Muscle of leg (tissue), 16 donors: ENCODE measurements at places on chromosomes 7 and 10.

- no peak for DNase-seq
These were observed 15.4 kb upstream of the BTBD16 start for GRCh38 chr10:122255509-122256301.

DNA sequence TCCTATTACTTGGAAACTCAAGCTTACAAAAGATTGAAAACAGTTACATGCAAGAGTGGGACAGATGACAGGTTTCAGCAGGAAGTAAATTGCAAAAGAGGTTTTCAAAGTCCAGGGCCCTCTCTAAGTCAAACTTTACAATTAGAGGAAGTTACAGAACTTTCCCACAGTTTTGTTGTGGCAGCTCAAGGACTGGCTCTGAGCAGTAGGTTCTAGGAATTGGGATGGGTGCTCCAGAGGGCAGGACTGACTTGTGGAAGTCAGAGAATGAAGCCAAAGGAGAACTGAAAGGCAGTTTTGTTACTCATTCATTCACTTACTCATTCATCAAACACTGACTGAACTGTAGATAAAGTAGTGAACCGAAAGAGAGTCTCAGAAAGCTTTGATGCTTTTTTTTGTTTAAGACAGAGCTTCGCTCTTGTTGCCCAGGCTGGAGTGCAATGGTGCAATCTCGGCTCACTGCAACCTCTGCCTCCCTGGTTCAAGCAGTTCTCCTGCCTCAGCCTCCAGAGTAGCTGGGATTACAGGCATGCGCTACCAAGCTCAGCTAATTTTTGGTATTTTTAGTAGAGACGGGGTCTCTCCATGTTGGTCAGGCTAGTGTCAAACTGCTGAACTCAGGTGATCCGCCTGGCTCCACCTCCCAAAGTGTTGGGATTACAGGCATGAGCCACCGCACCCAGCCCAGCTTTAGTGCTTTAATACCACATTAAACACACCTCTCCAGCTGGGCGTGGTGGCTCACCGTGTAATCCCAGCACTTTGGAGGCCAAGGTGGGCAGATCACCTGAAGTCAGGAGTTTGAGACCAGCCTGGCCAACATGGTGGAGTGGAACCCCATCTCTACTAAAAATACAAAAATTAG lies 66.8 kb upstream of the CCNJ start:
- DNase-seq, result peak; percentile 1

GRCh38 chr10:88896372-88896993 lies 16.4 kb downstream of the STAMBPL1 start:
- no peak for DNase-seq

DNA sequence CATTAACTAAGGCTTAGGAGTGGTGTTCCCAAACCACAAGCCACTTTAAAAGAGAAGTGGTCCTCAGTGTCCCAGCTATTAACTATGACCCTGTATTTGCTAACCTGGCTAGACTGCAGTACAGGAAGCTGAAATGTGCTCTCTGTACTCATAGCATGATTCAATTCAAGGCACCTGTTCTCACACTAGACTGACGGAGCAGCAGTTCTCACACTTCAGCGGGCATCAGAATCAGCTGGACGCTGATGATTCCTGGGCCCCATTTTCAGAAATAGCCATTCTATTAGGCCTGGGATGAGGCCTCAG lies 24.5 kb upstream of the MSRB2 start:
- DNase-seq, result no peak

GRCh38 chr10:113983552-113983951 lies 60.1 kb upstream of the ADRB1 start:
- DNase-seq, result no peak

DNA sequence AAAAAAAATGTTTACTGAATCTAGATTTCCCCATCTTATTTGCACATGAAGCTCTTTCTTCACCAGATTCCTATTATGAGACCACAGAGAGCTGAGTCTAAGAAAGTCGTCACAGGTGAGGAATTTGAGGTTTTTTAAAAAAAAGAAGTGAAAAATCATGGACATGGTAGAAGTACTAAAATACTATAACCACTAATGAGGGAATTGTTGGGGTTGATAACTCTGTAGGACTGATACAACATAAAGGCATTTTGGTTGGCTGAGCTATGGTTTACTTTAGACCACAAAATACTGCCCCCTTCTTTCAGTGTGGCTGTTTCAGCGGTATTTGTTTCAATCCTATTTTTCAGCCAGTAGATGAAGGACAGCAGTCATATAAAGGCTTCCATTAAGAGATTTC lies 1111.3 kb downstream of the TYW1 start:
- DNase-seq, result no peak

- no peak for DNase-seq
These were observed 20.6 kb upstream of the ARHGAP12 start for GRCh38 chr10:31949266-31949665.

DNA sequence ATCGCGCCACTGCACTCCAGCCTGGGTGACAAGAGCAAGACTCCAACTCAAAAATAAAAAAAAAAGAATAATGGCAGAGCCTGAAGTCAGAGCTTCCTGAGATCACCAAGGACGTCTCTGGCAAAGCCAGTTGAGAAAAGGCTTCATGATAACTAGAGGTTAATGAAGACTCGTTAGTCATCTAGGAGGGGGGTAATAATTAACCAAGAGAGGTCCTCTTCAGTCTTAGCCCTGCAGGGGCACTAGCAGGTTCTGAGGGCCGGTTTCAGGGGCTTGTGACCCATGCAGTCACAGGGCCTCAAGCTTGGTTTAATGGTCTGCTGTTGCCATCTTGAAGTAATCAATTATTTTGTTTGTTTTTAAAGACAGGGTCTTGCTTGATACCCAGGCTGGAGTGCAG lies 28.6 kb upstream of the PROSER2 start:
- no peak for DNase-seq

DNA sequence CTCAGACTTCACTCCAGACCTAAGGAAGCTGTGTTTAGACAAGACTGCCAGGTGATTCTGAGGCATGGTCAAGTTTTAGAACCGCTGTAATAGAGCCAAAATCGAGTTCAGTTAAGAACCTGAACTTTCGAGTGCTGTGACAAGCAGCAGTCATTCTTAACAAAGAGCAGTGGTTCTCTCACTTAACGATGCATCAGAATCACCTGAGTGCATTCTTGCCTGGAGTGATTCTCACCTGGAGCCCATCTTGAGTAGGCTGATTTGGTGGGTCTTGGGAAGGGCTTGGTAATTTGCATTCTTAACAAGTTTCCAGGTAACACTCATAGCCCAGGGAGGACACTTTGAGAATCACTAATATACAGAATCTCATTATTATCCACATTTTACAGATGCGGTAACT lies 44.7 kb downstream of the PLXNA4 start:
- DNase-seq, result no peak

GRCh38 chr10:1141701-1142100 lies 85.5 kb downstream of the WDR37 start:
- no peak for DNase-seq

DNA sequence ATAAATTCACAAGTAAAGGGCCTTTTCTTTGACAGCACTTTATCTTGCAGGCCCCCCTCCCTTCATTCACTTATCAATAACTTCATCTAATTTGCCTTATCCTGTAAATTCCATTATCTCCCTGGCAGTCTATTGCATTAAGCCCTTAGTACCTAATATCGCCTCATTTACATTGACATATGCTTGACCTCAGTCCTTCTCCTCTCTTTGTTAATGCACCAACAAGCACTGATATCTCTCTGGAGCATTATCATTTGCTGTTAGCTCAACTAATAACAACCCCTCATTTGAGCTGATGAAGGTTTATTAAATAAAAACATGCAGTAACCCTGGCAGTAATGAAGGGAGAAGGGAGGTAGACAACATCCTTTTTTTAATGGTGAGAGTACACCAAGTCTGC lies 46.8 kb downstream of the EXOC4 start:
- no peak for DNase-seq

GRCh38 chr7:83769407-83769806 lies 120.5 kb upstream of the SEMA3E start:
- no peak for DNase-seq

GRCh38 chr10:59937720-59938119 lies 31.4 kb upstream of the CCDC6 start:
- DNase-seq, result no peak

DNA sequence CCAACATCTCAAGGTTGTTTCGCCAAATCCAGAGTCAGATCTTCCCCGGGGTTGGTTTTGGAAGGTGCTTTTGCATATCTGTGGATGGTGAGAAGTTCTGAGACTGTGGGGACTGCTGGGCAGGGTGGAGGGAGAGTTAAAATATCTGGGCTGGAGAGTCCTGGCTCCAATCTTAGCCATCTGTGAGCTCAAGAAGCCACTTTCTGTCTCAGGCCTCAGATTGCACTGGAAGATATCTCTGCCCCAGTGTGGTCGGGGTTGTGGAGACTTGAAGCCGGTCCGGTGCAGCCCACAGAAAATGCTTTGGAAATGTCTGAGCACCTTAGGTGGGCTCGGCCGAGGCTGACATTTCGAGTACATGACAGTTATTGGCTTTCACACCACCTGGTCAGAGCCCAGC lies 72.2 kb upstream of the SFMBT2 start:
- DNase-seq, result no peak

- DNase-seq, result peak; percentile 64
These were observed 589.1 kb upstream of the GALNT17 start for GRCh38 chr7:70542750-70543376.

DNA sequence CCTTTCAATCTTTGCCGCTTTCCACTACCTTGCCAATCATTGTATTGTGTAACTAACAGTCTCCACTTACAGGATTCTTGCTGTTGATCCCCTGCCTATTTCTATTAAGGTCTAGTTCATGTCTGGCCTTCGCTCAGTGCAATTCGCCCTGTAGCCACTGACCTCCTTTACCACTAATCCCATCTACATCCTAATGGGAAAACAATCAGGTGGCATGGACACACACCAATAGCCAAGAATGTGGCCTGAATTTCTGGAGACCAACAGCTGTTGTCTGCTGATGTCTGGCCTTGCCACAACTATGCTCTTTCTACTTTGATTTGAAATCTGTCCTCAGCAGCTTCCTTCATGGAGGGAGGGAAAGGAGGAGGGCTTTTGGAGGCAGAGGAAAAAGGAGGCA lies 546.2 kb downstream of the SORCS3 start:
- no peak for DNase-seq

- DNase-seq, result no peak
These were observed 22.2 kb downstream of the AHR start for GRCh38 chr7:17320657-17321056.

DNA sequence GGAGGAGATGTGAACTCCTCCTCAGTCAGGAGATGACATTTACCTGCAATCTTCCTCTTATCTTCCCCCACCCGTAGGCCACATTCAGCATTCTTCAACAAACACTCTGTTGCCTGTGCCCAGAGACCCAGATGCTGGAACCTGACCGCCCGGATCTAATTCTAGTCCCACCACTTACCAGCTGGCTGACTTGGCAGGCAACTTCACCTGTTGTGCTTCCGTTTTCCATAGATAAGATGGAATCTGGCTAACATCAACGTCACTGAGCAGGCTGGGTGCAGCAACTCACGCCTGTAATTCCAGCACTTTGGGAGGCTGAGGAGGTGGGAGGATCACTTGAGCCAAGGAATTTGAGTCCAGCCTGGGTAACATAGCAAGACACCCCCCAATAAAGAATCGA lies 21.3 kb upstream of the FXYD4 start:
- no peak for DNase-seq

- DNase-seq, result no peak
These were observed 17.0 kb downstream of the BCAP29 start for GRCh38 chr7:107596881-107597581.

GRCh38 chr10:129259128-129259815 lies 207.8 kb upstream of the MGMT start:
- DNase-seq, result peak; percentile 20

GRCh38 chr10:35041502-35041879 lies 48.6 kb downstream of the CUL2 start:
- no peak for DNase-seq

DNA sequence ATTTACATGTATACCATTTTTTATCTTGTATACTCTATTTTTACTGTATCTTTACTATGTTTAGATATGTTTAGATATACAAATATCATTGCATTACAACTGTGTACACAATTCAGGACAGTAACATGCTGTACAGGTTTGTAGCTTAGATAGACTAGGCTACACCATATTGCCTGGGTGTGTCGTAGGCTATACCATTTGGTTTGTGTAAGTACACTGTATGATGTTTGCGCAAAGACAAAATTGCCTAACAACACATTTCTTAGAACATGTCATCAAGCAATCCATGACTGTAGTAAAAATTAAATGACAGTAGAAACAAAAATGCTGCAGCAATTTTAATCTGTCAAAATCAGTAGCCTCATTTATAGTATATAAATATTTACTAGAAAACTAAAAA lies 812.2 kb downstream of the GRM8 start:
- DNase-seq, result no peak

DNA sequence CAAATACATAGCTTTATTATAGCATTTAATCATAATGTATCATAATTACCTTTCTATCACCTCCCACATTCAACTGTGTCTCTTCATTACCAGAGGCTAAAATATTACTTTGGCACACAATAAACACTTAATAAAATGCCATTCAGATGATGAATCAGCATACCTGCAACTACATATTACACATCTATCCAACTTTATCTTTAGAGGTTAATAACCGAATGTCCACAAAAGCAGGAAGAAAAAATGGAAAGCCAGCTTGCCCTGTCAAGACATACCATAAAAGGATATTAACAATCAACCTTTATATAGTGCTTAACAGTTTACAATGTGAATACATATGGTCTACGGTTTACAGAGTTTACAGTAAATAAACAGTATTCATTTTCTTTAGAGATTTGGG lies 12.7 kb downstream of the CACUL1 start:
- DNase-seq, result no peak

GRCh38 chr7:37930226-37930948 lies 9.9 kb downstream of the EPDR1 start:
- DNase-seq, result no peak

- no peak for DNase-seq
These were observed 86.6 kb upstream of the TCERG1L start for GRCh38 chr10:131398166-131398565.

- no peak for DNase-seq
These were observed 85.3 kb upstream of the RPA3 start for GRCh38 chr7:7803715-7804178.

GRCh38 chr10:49407151-49407550 lies 11.3 kb upstream of the DRGX start:
- DNase-seq, result no peak

- peak; percentile 84 for DNase-seq
These were observed 81.7 kb upstream of the ITPRID1 start for GRCh38 chr7:31432176-31432575.

DNA sequence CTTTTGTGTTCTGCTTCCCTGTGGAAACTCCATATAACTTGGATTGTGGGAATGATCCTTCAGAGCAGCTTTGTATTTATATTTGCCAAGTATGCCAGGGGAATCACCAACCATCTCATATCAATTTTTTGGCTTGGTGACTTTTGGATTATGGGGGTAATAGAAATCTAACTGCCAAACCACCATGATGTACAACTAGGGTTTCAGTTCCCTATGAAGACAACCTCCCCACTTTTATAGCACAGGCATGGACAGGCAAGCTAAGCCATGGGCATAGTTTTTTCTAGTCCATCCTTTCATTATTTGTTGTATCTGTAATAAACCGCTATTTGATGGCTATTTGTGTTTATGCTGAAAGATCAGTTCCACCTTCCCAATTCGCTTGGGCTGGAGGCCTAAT lies 17.7 kb downstream of the NPY start:
- no peak for DNase-seq
